ENCODE measurements at places on chromosomes 5 and 9. TPM values are rescaled to one million over a fixed set of nuclear protein-coding genes. Genes with fewer than 3 reads are reported as not detected.

The KDM3B gene
- 44.5 TPM for total RNA-seq

The AK1 gene
- total RNA-seq, result 19.0 TPM

The TRAF1 gene
- total RNA-seq, result 1.0 TPM

The SPAG8 gene
- 0.26 TPM for total RNA-seq

The TMEFF1 gene
- 0.13 TPM for total RNA-seq

The PIP5KL1 gene
- total RNA-seq, result 2.1 TPM

The SPATA9 gene
- total RNA-seq, result not detected

The SLC34A1 gene
- total RNA-seq, result not detected

The CBY3 gene
- total RNA-seq, result not detected

The ANKRD34B gene
- total RNA-seq, result not detected

The FIBCD1 gene
- 0.51 TPM for total RNA-seq

The TEX48 gene
- not detected for total RNA-seq

The SELENOP gene
- total RNA-seq, result 17.3 TPM

The SCGB3A2 gene
- not detected for total RNA-seq

- DNase-seq, result no peak
Measured at GRCh38 chr5:62310426-62311143, 4.6 kb downstream of the KIF2A start.

- DNase-seq, result no peak
Measured at GRCh38 chr5:154086641-154087040, 47.9 kb downstream of the MFAP3 start.

DNA sequence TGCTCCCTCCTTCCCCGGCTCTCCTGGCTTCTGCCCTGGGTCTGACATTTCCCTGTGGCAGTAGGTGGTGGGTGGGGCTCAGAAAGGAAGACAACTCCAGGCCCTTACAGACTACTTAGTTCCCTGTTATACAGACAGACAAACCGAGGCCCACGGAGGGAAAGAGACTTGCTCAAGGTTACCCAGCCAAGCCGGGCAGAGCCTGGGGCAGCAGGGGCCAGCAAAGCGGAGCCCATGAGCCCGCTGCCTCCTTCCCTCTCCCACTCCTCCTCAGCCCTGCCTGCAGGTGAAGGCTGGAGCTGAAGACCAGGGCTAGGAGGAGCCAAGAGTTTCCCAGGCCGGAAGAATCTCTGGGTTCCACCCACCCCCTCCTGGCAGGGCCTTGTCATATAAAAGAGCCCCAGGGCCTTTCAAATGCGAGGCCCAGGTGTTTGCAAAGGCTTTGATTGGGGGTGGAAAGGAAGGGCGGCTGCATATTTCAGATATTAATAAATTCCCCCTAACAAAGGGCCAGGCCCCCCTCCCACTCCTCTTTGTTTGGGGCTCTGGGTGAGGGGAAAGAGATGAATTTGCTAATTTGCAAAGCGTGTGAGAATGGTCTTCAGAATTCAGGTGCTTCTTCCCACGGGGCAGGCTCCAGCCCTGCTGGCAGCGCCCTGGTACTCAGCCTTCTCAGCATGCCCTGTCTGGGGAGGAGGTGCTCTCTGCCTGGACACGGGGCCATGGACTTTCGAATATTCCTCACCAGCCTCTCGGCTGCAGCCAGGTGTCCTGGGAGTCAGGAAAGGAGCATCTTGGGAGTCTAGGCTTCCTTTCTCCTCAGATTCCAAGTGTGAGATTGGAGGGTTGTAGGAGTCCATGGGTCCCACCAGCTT is 21.5 kb downstream of the SLC6A7 start:
- DNase-seq, result peak; percentile 12

DNA sequence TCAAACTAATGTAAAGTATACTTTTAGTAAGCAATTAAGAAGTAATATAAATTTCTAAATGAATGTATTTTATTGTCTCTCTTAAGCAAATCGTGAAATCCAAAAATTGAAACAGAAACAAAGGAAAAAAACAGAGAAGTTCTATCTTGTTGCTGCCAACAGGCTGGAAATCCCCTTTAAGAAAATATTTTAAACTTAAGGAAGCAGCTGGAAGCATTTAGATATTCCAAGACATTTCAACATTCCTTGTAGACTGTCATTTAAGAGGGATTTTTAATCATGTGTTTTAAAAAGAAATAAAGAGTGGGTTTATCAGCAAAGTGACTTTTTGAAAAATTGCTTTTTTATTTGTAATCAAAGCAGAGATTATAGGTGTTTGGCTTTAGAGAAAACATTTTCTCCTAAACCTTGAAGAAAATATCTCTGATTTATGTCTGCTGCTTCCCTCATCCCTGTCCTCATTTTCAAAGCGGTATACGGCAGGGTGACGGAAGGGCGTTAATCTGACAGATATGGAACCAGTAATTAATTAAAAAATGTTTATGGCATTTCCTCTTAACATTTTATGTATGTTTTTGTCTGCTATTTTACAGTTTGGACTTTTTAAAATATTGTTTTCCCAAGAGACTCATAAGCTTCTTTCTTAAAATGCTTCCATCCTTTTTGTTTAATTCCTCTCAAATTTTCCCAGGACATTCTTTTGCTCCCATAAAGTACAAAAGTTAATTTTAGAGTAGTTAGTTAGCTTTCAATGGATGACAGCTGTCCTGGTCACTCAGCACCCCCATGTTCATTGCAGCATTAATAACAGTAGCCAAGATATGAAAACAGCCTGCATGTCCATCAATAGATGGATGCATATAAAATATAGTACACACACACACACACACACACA is 245.6 kb downstream of the LURAP1L start:
- no peak for DNase-seq

DNA sequence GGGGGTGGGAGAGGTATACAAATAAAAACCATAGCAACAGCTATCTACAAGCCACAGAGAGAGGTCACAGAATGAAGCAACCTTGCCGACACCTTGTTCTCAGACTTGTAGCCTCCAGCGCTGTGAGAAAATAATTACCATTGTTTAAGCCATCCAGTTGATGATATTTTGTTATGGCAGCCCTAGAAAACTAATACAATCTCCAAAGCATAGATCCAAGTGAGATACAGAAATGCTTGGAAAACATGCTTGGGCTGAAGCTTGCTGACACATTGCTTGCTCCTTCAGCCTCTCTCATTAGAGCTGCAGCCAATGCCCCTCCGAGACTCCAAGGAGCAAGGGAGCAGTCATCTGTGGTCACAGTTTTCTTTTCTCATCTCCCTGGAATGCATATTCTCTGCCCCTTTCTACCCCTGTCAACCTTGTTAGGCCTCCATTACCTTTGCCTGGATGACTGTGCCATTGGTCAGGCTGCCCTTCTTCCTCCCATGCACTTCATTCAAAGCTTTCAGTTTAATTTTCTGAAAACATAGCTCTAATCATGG is 401.4 kb upstream of the KLF4 start:
- peak; percentile 21 for DNase-seq

DNA sequence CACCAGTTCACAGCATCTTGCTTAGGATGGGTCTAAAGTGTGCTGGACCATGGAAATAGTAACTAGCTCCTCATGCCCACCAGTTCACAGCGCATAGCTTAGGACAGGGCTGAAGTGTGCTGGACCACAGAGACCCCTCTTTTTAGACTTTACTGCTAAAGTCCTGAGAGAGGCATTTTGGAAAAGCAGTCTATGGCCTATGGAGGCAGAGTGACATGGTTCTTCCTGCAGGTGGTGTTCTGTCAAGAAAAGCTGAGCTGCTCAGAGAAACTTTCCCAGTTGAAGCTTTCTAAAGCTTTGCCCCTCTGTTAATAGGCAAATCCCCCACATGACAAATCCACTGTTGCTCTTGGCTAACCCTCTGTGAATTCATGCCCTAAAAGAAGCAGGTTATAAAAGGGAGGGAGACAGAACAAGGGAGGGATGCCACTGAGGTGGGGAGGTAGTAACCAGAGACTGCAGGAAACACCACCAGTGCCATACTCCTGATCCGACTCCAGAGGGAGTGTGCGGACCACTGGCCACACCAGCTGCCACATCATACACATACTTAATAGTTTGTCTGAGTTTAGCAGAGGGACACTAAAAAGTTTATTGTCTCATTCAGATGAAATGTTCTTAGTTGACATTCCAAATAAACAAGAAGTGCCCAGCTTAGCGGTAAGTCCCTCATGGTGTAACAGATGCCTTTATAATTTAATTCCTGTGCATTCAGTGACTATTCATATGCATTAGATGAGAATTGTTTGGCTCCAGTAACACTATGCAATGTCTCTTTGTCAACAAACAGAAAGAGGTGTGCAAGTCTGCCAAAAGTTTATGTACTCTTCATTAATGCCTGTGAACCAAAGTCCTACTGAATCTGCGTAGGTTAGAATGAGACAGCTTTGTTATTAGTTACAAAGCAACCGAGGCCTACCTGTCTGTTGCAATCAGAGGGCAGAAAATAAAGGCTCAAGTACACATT is 236.2 kb upstream of the NFIL3 start:
- DNase-seq, result peak; percentile 34

GRCh38 chr5:171496456-171496855 is 77.0 kb downstream of the FGF18 start:
- no peak for DNase-seq

GRCh38 chr5:131270809-131271208 is 7.0 kb downstream of the CDC42SE2 start:
- DNase-seq, result peak; percentile 49

- DNase-seq, result no peak
Measured at GRCh38 chr9:19136129-19136528, 8.8 kb upstream of the PLIN2 start.

DNA sequence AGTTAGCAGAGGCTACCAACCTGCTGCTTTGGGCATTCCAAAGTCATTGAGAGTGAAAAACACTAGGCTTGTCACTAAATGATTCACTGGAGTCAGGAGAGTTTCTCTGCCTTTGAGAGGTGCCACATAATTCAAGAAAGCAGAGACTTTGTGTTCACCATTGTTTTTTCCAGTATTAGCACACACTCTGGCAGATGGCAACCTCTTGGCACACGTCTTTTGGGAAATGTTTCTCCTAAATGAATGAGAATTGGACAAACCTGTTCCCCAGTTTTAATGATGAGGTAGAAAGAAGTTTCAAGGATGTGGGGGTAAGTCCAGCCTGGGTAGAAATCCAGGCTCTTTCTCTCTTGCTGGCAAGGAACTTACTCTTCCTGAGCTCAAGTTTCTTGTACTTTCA is 259.1 kb downstream of the GABRB2 start:
- DNase-seq, result no peak

GRCh38 chr9:35035851-35036701 is 36.3 kb downstream of the VCP start:
- DNase-seq, result peak; percentile 58

DNA sequence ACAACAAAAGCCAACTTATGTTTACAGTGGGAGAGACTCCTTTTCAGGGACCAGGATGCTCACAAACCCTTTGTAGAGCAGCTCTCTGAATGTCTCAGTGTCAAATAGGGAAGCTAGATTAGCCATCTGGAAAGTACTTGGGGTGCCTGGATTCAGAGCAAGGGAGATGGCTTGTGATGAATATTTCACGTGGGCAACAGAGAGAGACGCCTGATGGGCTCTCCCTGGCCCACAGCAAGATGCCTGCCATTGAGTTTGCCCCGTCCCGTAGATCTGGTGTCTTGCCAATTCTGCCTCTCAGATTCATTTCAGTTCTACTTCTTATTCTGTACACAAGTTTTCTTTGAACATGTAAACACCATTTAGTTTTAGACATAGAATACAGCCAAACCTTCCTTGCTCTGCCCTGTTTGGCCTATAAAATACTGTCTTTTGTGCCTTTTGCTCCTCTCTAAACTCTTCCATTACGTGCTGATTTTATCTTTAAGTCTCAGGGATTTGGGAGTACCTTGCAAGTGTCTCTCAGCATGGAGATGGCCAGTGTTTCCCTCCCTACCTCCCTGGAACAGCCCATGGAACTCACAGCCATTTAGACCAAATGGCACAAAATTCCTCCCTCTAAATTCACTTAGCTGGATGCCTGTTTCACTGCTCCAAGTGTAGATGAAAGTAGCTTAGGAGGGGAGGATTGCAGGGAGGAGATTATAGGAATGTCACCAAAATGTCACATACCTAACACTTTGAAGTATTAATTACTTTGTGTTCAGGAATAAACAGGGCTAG is 234.3 kb downstream of the SAXO1 start:
- no peak for DNase-seq

- DNase-seq, result no peak
Measured at GRCh38 chr5:95334900-95335538, 50.1 kb upstream of the MCTP1 start.

DNA sequence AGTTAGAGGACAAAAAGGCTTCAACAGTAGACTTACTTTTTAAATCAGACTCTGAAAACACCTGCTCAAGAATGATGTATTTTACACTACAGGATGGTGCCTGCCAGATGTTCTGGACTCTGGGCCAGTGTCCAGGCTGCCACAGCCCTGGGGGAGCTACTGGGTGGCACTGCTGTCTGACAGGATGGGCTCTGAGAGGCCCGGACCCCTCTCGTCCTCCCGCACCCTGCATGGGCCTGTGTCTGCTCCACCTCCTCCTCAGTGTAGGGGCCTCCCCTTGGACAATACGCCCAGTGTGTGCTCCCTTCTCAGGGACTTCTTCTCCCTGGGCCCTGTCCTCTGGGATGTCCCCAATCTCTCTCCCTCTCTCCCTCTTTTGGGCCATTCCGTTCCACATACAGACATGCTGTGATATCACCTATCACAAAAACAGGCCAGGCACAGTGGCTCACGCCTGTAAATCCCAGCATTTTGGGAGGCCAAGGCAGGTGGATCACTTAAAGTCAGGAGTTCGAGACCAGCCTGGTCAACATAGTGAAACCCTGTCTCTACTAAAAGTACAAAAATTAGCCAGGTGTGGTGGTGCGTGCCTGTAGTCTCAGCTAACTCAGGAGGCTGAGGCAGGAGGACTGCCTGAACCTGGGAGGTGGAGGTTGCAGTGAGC is 23.4 kb downstream of the GFPT2 start:
- no peak for DNase-seq

DNA sequence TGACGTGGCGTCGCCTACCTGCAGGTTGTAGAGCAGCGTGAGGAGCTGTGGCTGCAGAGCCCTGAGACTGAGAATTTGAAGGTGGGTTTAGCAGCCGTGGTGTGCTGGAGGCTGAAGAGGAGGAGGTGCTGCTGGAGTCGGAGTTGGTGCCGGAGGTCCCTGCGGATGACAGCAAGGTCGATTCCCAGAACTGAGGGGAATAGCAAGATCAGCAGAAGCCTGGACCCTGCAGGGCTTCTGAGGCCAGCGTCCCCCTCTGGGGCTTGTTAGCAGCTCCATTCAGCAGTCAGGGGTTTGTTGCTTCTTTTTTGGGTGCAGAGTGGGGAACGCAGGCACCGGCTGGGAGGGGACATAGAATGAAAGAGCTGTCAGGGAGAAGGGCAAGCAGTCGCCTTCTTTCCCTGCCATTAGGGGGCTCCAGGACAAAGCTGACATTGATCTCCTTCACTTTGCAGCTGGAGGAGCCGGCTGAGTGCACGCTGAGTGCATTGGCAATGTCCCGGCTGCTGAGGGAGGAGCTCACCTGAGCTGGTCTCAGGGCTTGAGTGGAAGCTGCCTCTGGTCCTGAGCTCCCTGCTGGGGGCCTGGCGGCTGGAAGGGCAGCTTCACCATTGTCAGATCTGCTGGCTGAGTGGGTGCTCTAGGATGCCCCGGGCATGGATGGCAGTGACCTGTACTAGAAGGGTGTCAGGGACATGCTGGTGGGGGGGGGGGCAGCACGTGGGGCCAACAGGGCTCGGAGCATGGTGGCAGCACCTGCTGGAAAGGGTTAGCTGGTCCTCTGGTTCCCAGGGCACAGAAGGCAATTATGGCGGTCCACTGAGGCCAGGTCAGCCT is 20.8 kb downstream of the OBP2B start:
- peak; percentile 18 for DNase-seq

- peak; percentile 5 for DNase-seq
Measured at GRCh38 chr5:137566780-137567179, 67.7 kb upstream of the SPOCK1 start.

- DNase-seq, result peak; percentile 79
Measured at GRCh38 chr5:96254980-96255691, 177.9 kb downstream of the PCSK1 start.

- no peak for DNase-seq
Measured at GRCh38 chr5:26518065-26518464, 520.3 kb downstream of the CDH9 start.

GRCh38 chr9:26171691-26172090 is 493.4 kb upstream of the TUSC1 start:
- no peak for DNase-seq
